ENCODE measurements at places on chromosomes 12 and 14.

DNA sequence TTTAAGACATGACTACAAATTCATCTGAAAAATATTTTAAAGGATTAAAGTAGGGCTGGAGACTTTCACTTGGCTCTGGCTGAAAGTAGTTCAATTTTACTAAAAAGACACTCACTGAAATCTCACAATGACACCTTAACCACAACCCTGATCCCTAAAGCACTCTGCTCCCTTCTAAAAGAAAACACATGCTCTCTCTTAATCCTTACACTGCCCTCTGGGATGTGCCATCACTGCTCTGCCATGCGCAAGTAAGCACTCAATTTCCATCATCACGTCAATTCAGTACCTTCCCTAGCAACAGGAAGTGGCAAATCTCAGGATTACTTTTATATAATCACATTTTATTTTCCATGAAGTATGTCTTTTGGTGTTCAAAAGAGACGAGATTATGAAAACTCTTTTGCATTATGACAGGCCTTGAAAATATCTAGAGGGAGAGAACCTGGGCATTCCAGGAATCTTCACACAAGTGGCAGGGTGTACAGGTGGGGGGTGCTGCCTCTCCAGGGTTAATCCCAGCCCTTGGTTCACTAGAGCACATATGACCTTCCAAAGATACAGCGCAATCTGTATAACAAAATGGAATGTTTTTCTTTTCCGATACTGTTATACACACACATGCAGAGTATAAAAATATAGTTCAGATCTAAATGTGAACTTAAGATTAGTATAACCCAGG is 7.3 kb downstream of the ATG14 start:
- DNase-seq: no peak

- no peak for DNase-seq
Measured at GRCh38 chr12:66637699-66638301, 41.1 kb downstream of the GRIP1 start.

DNA sequence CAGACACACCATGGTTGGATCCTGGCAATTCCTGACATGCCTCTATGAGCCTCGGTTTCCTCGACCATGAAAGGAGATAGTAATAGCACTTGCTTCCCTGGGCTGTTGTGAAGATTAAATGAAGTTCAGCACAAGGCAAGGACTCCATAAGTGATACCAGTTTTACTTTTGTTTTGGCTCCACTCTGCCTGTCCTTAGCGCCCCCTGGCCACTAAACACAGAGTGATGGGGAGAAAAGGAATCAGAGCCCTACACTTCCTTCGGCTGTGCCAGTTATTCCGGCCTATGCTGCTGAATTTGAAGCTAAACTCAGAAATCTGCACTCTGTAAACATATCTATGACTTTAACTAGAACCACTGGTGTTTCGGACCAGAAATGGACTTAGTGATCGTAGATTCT is 173.8 kb downstream of the C12orf75 start:
- no peak for DNase-seq

DNA sequence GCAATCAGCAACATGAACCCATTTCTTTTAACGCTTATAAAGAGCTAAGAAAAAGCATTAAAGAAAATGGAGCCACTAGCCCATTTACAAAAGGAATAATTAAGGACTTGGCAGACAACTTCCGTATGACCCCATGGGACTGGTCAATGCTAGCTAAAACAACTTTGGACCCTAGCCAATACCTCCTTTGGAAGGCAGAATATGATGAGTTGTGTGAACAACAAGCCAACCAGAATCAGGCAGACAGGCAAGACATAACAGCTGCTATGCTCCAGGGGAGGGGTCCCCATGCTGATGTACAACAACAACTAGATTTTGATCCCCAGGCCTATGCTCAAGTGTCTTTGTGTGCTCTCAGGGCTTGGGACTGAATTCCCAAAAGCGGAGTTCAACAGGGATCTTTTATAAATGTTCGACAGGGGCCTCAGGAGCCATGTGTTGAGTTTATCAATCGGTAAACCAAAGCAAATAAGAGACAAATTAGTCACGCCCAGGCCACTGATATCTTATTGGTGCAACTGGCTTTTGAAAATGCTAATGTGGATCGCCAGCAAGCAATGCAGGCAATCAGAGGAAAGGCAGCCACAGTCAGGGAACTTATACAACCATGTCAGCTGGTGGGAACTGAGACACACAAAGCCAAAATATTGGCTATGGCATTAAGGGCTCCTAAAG is 254.4 kb upstream of the DIO2 start:
- DNase-seq: no peak

GRCh38 chr12:50246873-50247612 is 36.3 kb downstream of the LIMA1 start:
- peak; percentile 93 for DNase-seq

GRCh38 chr12:75564852-75565251 is 53.4 kb upstream of the KRR1 start:
- no peak for DNase-seq

GRCh38 chr12:27551172-27551840 is 27.3 kb downstream of the PPFIBP1 start:
- DNase-seq: no peak

GRCh38 chr12:111756681-111757080 is 10.1 kb upstream of the ALDH2 start:
- DNase-seq: no peak

DNA sequence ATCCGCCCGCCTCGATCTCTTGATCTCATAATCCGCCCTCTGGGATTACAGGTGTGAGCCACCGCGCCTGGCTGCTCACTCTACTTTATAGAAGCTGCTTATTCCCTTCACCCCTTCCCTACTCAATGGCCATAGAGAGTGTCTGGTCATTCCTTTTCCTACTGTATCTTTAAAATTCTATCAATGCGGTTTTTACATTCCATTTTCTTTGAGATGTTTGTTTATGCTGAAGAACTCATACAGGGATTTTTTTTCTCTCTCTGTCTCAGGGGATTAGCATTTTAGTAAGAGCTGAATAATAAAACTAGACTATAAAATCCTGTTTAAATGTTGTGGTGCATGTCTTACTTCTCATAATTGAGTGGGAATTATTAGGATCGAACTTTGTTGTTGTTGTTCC is 218.6 kb upstream of the FOXN3 start:
- no peak for DNase-seq

DNA sequence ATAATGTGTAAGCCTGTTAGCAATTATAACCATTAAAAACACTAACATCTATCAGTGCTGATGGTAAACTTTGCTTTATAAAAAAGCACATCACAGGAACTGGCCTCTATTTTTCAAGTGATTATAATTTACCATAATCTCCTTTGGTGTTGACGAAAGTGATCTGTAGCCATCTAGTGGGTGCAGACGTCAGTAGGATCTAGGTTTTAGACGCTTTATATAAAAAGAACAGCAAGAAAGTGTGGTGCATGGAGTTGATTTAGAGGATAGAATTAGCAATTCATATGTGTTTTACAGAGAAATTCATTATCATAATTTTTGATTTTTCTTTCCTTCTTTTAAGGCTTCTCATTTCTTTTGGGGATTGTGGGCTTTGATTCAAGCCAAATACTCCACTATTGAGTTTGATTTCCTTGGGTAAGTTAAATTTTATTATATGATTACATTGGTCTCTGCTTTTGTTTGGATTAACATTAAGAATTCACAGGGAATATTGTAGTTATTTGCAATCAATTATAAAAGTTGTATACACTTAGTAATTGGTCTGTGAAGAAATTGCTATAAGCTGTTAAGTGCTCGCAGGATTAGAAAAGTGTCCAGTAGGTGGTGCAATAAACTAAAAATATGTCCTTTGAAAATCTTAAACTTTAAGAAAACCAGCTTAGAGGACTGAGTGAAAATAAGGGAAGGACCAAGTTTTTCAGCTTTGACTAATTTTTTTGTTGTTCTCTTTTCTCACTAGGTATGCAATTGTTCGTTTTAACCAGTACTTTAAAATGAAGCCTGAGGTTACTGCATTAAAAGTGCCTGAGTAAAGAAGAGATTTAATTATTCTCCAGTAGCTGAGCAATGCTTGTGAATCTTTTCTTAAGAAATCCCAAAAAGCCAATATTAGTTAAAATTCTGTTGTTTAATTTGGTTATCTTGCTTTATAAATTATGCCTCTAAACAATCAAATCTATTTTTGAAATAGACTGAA is 59.5 kb downstream of the ETNK1 start:
- DNase-seq: no peak

- DNase-seq: no peak
Measured at GRCh38 chr12:98896938-98897337, 251.8 kb downstream of the APAF1 start.

GRCh38 chr14:36580856-36581831 is 1.3 kb downstream of the NKX2-8 start:
- DNase-seq: peak; percentile 76

GRCh38 chr14:91660790-91661189 is 71.1 kb downstream of the CATSPERB start:
- no peak for DNase-seq

GRCh38 chr14:93330609-93331000 is 2.2 kb downstream of the BTBD7 start:
- no peak for DNase-seq

DNA sequence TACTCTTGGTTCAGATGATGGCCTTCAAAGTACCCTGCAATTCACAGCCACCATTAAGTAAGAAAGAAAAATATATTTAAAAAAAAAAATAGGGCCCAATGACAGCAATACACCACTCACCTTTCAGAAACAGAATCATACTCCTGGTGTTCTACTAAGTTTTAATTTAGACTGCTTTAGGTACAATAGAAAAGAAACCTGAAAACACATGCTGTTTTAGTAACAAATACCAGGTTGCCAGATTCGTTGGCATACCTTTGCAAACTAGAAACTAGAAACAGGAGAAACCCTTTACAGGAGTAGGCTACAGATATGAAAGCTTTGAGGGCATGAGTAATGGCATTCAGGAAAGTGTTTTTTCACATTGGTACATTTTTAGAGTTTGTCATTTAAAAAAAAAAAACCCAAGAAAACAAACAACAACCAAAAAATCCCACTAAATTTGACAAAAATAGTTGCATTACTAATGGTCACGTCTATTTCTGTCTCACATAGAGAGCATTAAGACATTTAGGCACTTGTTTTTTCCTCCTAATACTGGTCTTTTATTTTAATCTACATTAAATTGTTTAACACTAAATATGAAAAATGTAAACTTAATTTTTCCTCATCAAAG is 4.0 kb downstream of the SIX1 start:
- no peak for DNase-seq

- DNase-seq: no peak
Measured at GRCh38 chr14:30242744-30243143, 315.1 kb upstream of the PRKD1 start.

GRCh38 chr12:131828671-131829355 is 620 bp downstream of the MMP17 start:
- DNase-seq: peak; percentile 80

GRCh38 chr14:26123459-26123858 is 474.4 kb downstream of the NOVA1 start:
- DNase-seq: no peak

GRCh38 chr14:84726471-84726870 is 803.5 kb upstream of the FLRT2 start:
- DNase-seq: no peak

GRCh38 chr12:83161456-83161855 is 474.8 kb downstream of the TMTC2 start:
- DNase-seq: no peak

DNA sequence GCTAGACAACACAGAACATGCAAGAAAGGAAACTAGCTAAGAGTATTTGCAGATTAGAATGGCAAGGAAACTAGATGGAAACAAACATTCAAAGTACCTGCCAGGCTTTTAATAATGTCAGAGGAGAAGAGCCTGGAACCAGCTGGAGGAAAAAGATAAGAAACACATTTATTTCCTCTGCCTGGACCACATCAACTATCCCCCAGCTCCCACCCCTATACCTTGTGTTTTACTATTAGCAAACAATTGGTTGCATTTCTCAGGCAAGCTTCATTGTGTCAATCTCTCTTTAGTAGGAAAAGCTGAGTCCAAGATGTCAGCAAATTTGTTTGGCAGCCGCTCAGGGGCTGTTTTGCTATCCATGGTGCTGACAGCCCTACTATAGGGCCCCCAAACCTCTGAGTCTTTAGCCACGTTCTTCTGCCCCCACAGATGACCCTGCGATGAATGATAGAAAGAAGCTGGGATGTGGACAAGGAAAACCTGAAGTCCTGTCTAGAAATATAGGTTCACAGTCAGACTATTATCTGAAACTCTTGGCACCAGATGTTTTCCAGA is 11.6 kb upstream of the SYNDIG1L start:
- no peak for DNase-seq

DNA sequence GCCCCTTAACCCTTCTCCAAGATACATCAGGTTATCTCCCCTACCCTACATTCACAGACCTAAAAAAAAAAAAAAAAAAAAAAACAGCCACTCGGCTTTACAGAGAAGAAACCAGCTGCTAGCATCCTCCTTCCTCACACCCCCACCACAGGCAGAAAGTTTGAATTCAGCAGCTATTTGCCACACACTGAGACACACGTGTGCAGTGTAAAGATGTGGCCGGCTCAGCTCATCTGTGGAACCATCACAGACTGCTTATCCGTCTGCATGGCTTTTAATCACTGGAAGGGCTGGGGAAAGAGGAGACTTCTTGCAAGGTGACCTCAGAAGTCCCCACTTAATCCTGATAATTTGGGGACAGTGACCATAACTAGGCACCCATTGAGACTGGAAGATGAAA is 50.0 kb downstream of the VWF start:
- DNase-seq: no peak

DNA sequence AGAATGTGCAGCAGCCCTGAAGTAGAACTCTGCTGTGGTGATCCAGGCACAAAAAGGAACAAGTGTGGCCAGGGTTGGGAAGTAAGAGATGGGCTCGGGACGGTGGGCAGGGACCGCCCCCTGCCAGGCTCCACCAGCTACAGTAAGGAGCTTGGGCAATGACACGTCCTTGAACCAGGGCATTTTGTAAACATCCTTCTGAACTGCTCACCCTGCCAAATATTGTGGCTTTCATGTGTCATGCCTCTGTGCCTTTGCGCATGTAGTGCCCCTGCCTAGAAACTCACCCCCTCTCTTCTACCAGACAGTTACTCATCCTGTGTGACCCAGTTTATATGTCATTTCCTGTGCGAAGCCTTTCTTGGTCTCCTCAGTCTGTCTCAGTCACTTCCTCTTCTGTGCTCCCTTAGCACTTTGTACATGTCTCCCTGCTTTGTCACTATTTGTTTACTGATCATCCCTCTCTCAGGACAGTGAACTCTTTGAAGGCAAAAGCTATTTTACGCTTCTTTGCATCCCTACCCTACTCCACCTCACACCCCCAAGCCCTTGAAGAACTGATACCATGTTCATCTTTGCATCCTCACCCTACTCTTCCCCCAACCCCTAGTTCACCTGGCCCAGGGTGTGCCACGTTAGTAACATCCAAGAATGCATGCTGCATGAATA is 108.9 kb upstream of the PLEKHG7 start:
- DNase-seq: peak; percentile 69
